Activated CD8-positive, alpha-beta memory T cell treated with anti-CD3 and anti-CD28 coated beads for 1 hour (primary cell): ENCODE measurements at places on chromosomes 6 and 20.

DNA sequence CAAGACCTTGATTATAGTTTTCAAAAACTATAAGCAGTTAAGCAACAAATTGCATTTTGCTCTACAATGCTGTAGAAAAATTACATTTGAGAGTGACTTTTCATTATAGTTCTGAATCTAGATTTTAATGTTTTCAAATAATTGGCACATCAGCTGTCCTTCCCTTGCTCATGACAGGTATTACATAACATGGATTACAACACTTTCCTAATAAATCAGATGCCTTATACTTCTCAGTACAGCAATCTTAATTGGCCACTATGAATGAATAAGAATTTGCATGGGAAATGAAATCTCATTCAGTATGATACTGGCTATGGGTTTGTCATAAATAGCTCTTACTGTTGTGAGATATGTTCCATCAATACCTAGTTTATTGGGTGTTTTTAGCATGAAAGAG, 29.9 kb downstream of the HSF2 start:
- no peak for DNase-seq

GRCh38 chr6:70673601-70674000, 5.9 kb downstream of the SMAP1 start:
- DNase-seq, result no peak

DNA sequence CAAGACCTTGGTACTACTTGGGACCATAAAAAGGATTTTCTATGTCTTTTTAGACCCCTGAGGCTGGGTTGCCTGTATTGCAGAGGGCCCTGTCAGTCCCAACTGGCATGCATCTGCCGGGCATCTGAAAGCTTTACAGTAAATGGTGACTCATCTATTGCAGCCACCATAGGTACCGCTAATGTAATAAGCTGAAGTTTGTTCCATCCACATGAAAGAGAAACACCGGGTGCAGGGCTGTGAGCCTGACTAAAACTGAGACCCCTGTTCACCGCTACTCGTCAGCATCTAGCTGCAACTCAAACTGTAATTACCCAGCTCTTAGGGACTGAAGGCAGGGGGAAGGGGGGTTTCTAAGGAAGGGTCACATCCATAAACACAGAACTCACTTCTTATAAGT, 49.5 kb downstream of the TRERF1 start:
- DNase-seq, result no peak

- no peak for DNase-seq
Observed at GRCh38 chr6:52611833-52612232, 35.0 kb upstream of the TRAM2 start.

- no peak for DNase-seq
Observed at GRCh38 chr20:55882286-55882685, 123.0 kb downstream of the CBLN4 start.

- peak; percentile 48 for DNase-seq
Observed at GRCh38 chr6:37517411-37517812, 17.7 kb upstream of the CCDC167 start.

DNA sequence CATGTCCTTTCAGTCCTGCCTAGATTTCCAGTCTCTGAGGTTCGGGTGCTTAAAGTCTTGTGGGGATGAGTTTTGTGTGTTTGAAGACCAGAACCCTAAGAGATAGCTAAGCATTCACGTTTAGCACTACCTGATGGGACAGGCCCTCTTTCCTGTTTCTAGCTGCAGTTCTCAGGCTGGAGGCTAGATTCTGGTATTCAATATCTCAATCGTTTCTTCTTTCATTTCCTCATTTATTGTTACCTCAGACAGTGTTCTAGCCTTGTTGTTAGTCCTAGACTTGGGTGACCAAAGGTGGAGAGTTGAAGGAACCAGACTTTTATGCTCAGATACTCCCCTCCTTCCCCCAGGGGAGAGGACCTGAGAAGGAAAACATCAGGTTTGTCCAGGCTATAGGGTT, 16.8 kb downstream of the CEP250 start:
- no peak for DNase-seq

DNA sequence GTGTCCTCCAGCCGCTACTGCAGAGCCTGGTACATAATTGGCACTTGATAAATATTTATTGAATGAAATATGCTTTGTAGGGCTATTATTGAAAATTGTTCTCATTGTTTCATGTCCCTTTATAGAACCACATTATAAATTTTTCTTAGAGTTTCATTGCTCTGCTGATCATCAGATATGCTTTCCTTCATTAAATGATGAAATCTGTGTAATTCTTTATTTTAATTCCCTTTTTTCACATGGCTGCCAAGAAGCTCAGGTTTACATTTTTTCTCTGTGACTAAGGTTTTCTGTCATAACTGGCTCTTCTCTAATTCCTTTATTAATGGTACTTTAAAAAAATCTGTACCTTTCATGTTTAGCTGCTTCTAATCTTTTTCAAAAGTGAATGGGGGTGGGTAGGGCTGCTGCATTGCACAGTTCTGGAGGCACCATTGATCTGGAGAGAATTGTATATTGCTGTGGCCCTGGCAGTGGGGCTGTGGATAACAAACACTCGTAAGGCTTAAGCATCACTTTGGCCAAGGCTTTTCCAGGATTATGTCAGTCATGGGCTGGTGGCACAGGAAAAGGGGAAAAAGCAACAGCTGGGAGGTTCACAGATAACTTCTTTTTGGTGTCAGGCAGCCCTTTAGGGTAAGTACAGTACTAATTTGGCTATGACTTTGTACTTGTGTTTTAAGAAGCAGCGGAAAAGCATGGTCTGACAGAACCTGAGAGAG, 43.8 kb downstream of the ARFGEF2 start:
- DNase-seq, result no peak

- no peak for DNase-seq
Observed at GRCh38 chr6:62150048-62150663, 135.9 kb downstream of the KHDRBS2 start.
